ENCODE measurements at places on chromosomes 1 and 21. TPM values are rescaled to one million over a fixed set of nuclear protein-coding genes. Genes with fewer than 3 reads are reported as not detected.
A peak's percentile ranks its signal among the peaks of the same experiment; 100 is the strongest.

The CAPN8 gene
- 1.0 TPM for total RNA-seq

- no peaks in the 10 kb centered on the region for H3K36me3 ChIP-seq
- no peaks in the 10 kb centered on the region for H3K27me3 ChIP-seq
- H3K4me3 ChIP-seq = no peak overlapping the region
Measured at GRCh38 chr1:118744420-118744819, 243.7 kb downstream of the TBX15 start.

The PSEN2 gene
- 54.9 TPM for total RNA-seq

The TMEM50B gene
- total RNA-seq = 34.1 TPM

DNA sequence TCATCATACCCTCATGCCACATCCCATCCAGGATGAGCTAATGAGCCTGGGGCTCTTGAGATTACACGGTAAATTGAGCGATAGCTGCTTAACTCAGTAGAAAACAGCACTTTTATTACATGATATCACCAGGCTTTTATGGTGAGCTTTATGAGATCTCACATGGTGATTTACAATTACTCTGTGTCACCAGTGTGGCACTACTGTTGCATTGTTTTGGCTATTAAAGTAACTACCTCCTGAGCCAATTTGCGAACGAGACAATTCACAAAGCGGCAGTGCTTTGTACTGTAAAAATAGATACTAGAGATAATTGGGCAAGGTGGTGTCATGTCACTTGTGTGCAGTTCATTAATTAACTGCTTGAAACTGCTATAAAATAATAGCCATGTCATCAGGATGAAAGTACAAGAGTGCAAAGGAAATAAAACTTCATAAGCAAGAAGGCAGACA, 767.7 kb upstream of the ADGRL2 start:
- H3K4me3 ChIP-seq = no peak overlapping the region
- H3K36me3 ChIP-seq = no peaks in the 10 kb centered on the region
- no peak for DNase-seq
- no peaks in the 10 kb centered on the region for H3K4me1 ChIP-seq

DNA sequence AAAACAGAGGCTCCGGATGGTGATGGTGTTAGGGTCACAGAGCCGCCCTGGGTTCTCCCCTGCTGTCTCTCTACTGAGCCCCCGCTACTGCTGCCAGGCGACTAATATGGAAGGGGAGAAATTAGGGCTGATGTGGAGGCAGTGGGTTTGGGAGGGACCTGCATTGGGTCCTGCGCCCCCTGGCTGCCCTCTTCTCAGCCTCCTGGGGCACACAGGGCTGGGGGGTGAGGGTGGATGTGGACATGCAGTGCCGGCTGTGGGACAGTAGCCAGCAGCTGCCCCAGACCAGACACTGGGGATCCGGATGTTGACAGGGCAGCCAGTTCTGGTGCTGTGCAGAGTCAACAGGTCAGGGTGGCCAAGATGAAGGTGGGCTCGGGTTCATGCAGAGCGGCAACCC, 1.5 kb upstream of the CLCNKB start:
- no peaks in the 10 kb centered on the region for H3K4me1 ChIP-seq
- H3K27me3 ChIP-seq = no peaks in the 10 kb centered on the region
- H3K36me3 ChIP-seq = no peaks in the 10 kb centered on the region
- H3K27ac ChIP-seq = no peak overlapping the region

The NPPB gene
- not detected for total RNA-seq

DNA sequence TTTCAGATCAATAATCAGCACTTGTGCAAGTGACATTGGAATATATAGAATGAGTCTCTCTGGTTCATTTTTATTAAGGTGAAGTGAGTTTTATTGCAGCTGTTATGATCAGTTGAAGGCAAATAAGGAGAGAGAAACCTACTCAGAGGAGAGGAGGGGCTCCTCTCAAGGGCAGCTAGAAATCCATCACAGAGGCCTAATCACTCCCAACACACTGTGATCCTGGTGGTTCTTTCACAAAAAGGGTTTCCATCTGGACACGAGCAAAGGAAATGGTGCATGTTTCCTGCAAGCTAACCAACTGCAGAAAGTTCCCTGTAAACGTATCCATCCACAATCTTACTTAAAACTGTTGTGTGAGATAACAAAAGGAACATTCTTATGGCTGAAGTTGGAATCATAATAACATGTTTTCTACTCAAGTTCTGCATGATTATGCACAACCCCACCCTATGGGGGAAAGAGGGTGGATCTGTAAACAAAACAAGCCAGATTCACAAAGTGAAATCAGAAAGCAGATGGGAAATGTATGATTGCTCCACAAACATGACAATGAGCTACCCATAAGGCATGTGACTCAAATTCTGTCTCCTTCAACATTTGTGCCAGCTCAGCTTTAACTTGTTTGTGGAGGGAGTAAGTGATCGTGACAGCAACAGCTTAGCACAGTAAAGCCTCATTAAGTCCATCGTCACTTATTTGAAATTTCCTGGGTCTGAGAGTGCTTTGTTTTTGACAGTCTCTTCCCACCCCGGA, 141.2 kb upstream of the ST6GALNAC5 start:
- no peaks in the 10 kb centered on the region for H3K36me3 ChIP-seq
- no peaks in the 10 kb centered on the region for H3K4me1 ChIP-seq
- H3K27me3 ChIP-seq = no peaks in the 10 kb centered on the region
- no peak overlapping the region for H3K27ac ChIP-seq
- H3K4me3 ChIP-seq = no peak overlapping the region

The KCNN3 gene
- 0.17 TPM for total RNA-seq

GRCh38 chr1:158457246-158457645, 4.4 kb upstream of the OR10K1 start:
- no peak overlapping the region for H3K27ac ChIP-seq
- DNase-seq = no peak
- H3K4me3 ChIP-seq = no peak overlapping the region
- no peaks in the 10 kb centered on the region for H3K4me1 ChIP-seq

GRCh38 chr1:231770506-231771175, 144.1 kb downstream of the DISC1 start:
- H3K36me3 ChIP-seq = no peaks in the 10 kb centered on the region
- DNase-seq = no peak
- no peak overlapping the region for H3K4me3 ChIP-seq
- no peaks in the 10 kb centered on the region for H3K4me1 ChIP-seq

- H3K27me3 ChIP-seq = no peaks in the 10 kb centered on the region
- H3K4me3 ChIP-seq = no peak overlapping the region
- no peak overlapping the region for H3K27ac ChIP-seq
Measured at GRCh38 chr1:177054542-177054941, 110.0 kb downstream of the ASTN1 start.

DNA sequence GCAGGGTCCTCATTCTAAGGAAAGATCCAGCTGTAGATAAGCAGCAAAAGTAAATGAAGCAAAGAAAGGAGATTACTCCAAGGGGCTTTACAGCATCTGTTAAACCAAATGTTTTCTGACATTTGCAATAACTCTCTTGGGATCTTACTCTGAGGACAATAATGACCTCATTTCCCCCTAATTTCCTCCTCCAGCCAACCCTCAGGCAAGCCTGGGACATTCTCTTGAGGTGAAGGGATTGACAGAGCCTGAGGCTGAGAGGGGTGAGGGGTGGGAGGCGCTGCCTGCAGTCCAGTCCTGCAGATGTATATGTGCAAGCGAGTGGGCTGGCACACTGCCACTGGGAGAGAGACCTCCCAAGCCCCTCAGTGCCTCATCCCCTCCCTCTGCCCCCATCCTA, 40.5 kb upstream of the NEK2 start:
- no peak for DNase-seq
- no peak overlapping the region for H3K4me3 ChIP-seq
- no peak overlapping the region for H3K27ac ChIP-seq
- no peaks in the 10 kb centered on the region for H3K27me3 ChIP-seq

DNA sequence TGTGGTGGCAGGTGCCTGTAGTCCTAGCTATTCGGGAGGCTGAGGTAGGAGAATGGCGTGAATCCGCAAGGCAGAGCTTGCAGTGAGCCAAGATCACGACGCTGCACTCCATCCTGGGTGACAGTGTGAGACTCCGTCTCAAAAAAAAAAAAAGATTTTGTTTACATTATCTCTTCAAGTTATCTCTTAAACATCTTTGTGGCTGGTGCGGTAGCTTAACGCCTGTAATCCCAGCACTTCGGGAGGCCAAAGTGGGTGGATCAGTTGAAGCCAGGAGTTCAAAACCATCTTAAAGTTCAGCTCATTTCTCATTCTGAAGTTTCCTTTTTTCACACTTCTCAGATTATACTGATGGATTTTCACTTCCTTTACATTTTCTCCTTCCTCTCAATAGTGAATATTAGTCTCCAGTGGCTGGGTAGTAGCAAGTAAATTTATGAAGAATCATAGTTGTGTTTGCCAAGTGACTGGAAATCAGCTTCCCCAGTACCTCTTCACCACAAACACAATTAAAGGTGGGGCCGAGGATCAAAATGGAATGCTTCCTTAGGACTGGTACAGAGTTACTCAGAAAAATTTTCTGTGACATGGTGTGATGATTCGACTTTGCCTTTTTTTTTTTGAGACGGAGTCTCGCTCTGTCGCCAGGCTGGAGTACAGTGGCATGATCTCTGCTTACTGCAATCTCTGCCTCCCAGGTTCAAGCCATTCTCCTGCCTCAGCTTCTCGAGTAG, 13.8 kb downstream of the PIP5K1A start:
- H3K4me1 ChIP-seq = peaks cover 3% of the 10 kb centered on the region
- peaks cover 30% of the 10 kb centered on the region for H3K36me3 ChIP-seq
- no peak for DNase-seq
- no peak overlapping the region for H3K27ac ChIP-seq
- no peaks in the 10 kb centered on the region for H3K27me3 ChIP-seq
- no peak overlapping the region for H3K4me3 ChIP-seq

The TNFSF18 gene
- 0.22 TPM for total RNA-seq

GRCh38 chr1:115230281-115230680, 107.8 kb downstream of the NGF start:
- no peaks in the 10 kb centered on the region for H3K27me3 ChIP-seq
- no peak overlapping the region for H3K4me3 ChIP-seq
- no peaks in the 10 kb centered on the region for H3K4me1 ChIP-seq
- no peak for DNase-seq
- no peak overlapping the region for H3K27ac ChIP-seq

DNA sequence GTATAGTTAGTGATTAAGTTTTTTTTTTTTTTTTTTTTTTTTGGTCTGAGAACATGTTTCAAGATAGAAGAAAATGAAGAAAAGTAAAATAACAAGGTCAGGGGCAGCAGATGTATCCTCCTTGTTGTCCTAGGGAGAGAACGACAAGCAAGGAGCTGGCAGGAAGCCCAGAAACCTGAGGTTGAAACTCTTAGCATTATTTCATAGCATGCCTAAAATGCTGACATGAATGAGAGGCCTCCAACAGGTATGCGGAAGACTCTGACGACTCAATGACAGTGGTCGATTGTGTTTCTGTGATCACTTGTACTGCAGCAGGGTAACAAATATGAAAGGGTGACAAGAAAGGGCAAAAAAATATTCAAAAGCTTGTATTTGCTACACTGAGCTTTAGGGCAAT, 415.9 kb downstream of the PLA2G4A start:
- H3K27me3 ChIP-seq = no peaks in the 10 kb centered on the region
- no peak overlapping the region for H3K27ac ChIP-seq
- H3K4me3 ChIP-seq = no peak overlapping the region
- H3K4me1 ChIP-seq = no peaks in the 10 kb centered on the region
- no peaks in the 10 kb centered on the region for H3K36me3 ChIP-seq
- DNase-seq = no peak

GRCh38 chr1:8816831-8817411, 519 bp downstream of the RERE start:
- no peaks in the 10 kb centered on the region for H3K36me3 ChIP-seq
- H3K4me3 ChIP-seq = peak overlapping the region; percentile 97
- peak overlapping the region; percentile 95 for H3K27ac ChIP-seq
- no peaks in the 10 kb centered on the region for H3K27me3 ChIP-seq
- H3K4me1 ChIP-seq = peaks cover 46% of the 10 kb centered on the region
- peak; percentile 39 for DNase-seq

GRCh38 chr21:25578056-25578961, 29.0 kb downstream of the MRPL39 start:
- H3K27ac ChIP-seq = no peak overlapping the region
- H3K4me1 ChIP-seq = no peaks in the 10 kb centered on the region
- no peak overlapping the region for H3K4me3 ChIP-seq
- no peak for DNase-seq
- H3K36me3 ChIP-seq = no peaks in the 10 kb centered on the region

The BLACAT1 gene
- total RNA-seq = not detected

GRCh38 chr1:11804666-11805421, 920 bp downstream of the MTHFR start:
- DNase-seq = peak; percentile 81
- no peaks in the 10 kb centered on the region for H3K27me3 ChIP-seq
- peaks cover 46% of the 10 kb centered on the region for H3K4me1 ChIP-seq
- peak overlapping the region; percentile 97 for H3K27ac ChIP-seq
- H3K36me3 ChIP-seq = peaks cover 24% of the 10 kb centered on the region
- peak overlapping the region; percentile 82 for H3K4me3 ChIP-seq

The C1orf210 gene
- total RNA-seq = not detected

The NUDT4B gene
- not detected for total RNA-seq

GRCh38 chr1:40853885-40854170, 8.3 kb downstream of the CITED4 start:
- no peak overlapping the region for H3K27ac ChIP-seq
- no peak overlapping the region for H3K4me3 ChIP-seq
- H3K27me3 ChIP-seq = no peaks in the 10 kb centered on the region
- H3K4me1 ChIP-seq = no peaks in the 10 kb centered on the region
- no peak for DNase-seq

The EPS8L3 gene
- not detected for total RNA-seq

The KRTAP21-2 gene
- total RNA-seq = not detected

The PRDM2 gene
- total RNA-seq = 30.5 TPM

DNA sequence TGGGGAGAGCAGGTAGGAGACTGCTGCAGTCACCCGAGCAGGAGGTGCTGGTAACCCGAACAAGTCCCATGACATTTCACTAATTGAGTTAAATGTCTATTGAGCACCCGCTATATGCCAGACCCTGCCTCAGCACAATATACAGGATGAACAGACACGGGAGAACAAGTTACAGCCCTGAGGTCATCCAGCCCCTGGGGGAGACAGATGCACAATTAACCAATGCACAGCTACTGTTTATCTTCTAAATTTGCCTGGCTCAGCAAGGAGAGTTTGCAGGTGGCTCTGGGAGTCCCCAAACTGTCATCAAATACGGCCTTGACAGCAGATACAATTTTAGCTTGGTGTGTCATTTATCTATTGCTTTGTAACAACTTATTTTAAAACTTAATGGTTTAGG, 18.1 kb downstream of the CITED4 start:
- H3K4me1 ChIP-seq = no peaks in the 10 kb centered on the region
- H3K4me3 ChIP-seq = no peak overlapping the region
- H3K27me3 ChIP-seq = no peaks in the 10 kb centered on the region
- no peak for DNase-seq
- H3K27ac ChIP-seq = no peak overlapping the region
- H3K36me3 ChIP-seq = no peaks in the 10 kb centered on the region
